ENCODE measurements at places on chromosomes 12 and 14. TPM values are rescaled to one million over a fixed set of nuclear protein-coding genes. Genes with fewer than 3 reads are reported as not detected.

GRCh38 chr12:55844961-55845360 lies 2.2 kb upstream of the MMP19 start:
- no peaks in the 10 kb centered on the region for H3K36me3 ChIP-seq
- no peak for DNase-seq
- H3K27ac ChIP-seq: no peak overlapping the region
- peaks cover 8% of the 10 kb centered on the region for H3K4me1 ChIP-seq
- no peak overlapping the region for H3K4me3 ChIP-seq

- H3K36me3 ChIP-seq: no peaks in the 10 kb centered on the region
- DNase-seq: no peak
- no peaks in the 10 kb centered on the region for H3K4me1 ChIP-seq
- H3K27me3 ChIP-seq: no peaks in the 10 kb centered on the region
- no peak overlapping the region for H3K27ac ChIP-seq
Observed at GRCh38 chr14:99718031-99718810, 34.1 kb downstream of the CYP46A1 start.

Gene DBX2
- 0.19 TPM for polyA plus RNA-seq

Gene KRT77
- polyA plus RNA-seq: not detected

Gene PIK3C2G
- not detected for polyA plus RNA-seq

DNA sequence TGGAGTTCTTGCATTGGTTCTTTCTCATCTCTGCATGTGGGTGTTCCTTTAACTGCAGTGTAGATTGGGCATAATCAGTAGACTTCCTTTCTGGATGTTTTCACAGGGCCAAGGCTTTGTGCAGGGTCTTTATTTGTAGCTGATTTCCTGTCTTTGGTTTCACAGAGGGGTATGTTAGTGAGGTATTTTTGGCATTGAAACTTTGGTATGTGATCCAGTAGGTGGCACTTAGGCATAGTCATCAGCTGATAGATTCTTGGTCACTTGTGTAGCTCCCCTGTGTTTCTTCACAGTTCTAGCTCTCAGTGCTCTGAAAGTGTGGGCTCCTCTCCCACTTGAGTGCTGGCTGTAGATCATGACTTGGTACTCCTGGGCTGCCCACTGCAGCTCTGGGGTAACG lies 52.7 kb upstream of the LMO3 start:
- no peak overlapping the region for H3K4me3 ChIP-seq
- no peak for DNase-seq
- no peaks in the 10 kb centered on the region for H3K27me3 ChIP-seq
- no peaks in the 10 kb centered on the region for H3K4me1 ChIP-seq
- no peak overlapping the region for H3K27ac ChIP-seq

- no peaks in the 10 kb centered on the region for H3K36me3 ChIP-seq
- no peaks in the 10 kb centered on the region for H3K27me3 ChIP-seq
- no peak overlapping the region for H3K4me3 ChIP-seq
- no peaks in the 10 kb centered on the region for H3K4me1 ChIP-seq
Observed at GRCh38 chr14:94099006-94099405, 11.5 kb upstream of the IFI27 start.

- no peaks in the 10 kb centered on the region for H3K4me1 ChIP-seq
- no peak overlapping the region for H3K4me3 ChIP-seq
- DNase-seq: no peak
- peaks cover 23% of the 10 kb centered on the region for H3K27me3 ChIP-seq
- no peaks in the 10 kb centered on the region for H3K36me3 ChIP-seq
Observed at GRCh38 chr12:12896260-12896659, 4.9 kb downstream of the GPRC5A start.

DNA sequence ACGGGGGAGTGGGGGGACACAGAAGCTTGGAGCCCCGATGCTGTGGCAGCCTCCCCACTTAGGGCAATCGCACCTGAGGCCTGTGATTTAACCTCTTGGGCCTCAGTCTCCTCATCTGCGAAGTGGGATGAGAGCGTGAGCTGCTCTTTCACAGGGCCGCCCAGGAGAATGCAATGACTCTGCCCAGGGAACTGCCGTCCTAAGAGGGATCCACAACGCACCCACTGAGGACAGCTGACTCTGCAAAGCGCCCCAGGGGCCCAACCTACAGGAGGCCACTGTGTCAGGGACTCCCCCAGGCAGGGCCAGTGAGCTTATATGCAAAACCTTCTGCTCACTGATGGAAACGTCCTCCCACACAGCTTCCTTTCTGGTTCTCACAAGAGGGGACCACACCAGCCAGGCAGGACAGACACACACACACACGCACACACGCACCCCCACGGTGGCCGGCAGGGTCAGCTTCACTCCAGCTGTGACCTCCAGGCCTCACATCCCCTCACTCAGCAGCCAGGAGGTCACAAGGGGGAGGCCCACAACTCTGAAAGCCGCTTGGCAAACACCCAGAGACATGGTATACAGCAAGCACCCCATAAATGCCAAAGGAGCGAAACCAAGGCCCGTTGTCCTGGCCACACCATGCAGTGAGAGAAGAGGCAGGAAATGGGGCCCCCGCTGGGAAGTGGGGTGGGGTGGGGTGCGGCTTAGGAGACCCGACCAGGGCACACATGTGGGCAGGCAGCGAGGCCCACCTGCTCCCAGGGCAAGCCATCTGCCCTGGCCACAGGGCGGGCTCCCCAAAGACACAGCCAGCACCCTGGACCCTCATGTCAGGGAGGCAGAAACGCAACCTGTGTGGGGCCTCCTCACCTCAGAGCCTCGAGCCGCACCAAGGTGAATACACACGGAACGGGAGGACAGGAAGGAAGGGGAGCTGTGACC lies 73.3 kb downstream of the NCOR2 start:
- peaks cover 5% of the 10 kb centered on the region for H3K4me1 ChIP-seq
- no peaks in the 10 kb centered on the region for H3K36me3 ChIP-seq
- H3K27me3 ChIP-seq: no peaks in the 10 kb centered on the region
- no peak for DNase-seq
- H3K4me3 ChIP-seq: no peak overlapping the region
- H3K27ac ChIP-seq: no peak overlapping the region

GRCh38 chr14:50423529-50423928 lies 26.8 kb upstream of the CDKL1 start:
- H3K36me3 ChIP-seq: peaks cover 15% of the 10 kb centered on the region
- DNase-seq: no peak
- no peaks in the 10 kb centered on the region for H3K4me1 ChIP-seq
- H3K4me3 ChIP-seq: no peak overlapping the region
